ENCODE measurements at places on chromosomes 5 and 9. TPM values are rescaled to one million over a fixed set of nuclear protein-coding genes. Genes with fewer than 3 reads are reported as not detected.

Gene KCNT1
- not detected for total RNA-seq

Gene SPATA31D1
- not detected for total RNA-seq

Gene ZNF483
- total RNA-seq, result 5.6 TPM

Gene C5orf47
- not detected for total RNA-seq

Gene SNCB
- not detected for total RNA-seq

Gene DND1
- not detected for total RNA-seq

Gene ENTPD8
- not detected for total RNA-seq

Gene AJM1
- 1.3 TPM for total RNA-seq

Gene OLFM1
- total RNA-seq, result 0.64 TPM

Gene CCL28
- total RNA-seq, result 1.3 TPM

Gene PCDHA8
- total RNA-seq, result under 0.01 TPM

Gene SLC34A1
- total RNA-seq, result not detected

Gene SVEP1
- 81.2 TPM for total RNA-seq

Gene ABCA1
- 88.3 TPM for total RNA-seq

Gene PELO
- 44.9 TPM for total RNA-seq

Gene HAPLN1
- 0.43 TPM for total RNA-seq

Gene GOLGA2
- 116 TPM for total RNA-seq

Gene DRD1
- under 0.01 TPM for total RNA-seq

All from fibroblast of villous mesenchyme (primary cell).